Amniotic stem cell (primary cell): ENCODE measurements at places on chromosomes 7 and 10.

- peak; percentile 67 for DNase-seq
Measured at GRCh38 chr7:12757443-12757842, 70.0 kb downstream of the ARL4A start.

- DNase-seq, result no peak
Measured at GRCh38 chr7:68192941-68193340, 1196.3 kb downstream of the TYW1 start.

GRCh38 chr7:3187444-3188040, 113.5 kb upstream of the SDK1 start:
- no peak for DNase-seq

DNA sequence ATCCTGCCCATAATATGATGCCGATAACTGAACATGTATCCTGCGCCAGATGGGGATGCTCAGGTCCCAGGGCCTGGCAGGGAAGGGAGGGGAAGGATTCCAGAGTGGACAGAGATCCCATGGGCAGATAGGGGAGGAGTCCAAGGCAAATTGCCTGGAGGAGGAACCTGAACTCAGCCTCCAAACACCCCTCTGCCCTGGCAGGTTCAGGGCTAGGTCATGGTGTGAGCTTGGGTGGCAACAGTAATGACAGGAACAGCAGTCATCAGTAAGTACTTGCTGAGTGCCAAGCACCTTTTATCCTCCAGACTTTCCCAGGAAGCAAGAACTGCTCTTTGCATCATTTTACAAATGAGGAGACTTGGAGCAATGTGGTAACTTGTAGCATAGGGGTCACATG, 3.8 kb upstream of the PALD1 start:
- no peak for DNase-seq

DNA sequence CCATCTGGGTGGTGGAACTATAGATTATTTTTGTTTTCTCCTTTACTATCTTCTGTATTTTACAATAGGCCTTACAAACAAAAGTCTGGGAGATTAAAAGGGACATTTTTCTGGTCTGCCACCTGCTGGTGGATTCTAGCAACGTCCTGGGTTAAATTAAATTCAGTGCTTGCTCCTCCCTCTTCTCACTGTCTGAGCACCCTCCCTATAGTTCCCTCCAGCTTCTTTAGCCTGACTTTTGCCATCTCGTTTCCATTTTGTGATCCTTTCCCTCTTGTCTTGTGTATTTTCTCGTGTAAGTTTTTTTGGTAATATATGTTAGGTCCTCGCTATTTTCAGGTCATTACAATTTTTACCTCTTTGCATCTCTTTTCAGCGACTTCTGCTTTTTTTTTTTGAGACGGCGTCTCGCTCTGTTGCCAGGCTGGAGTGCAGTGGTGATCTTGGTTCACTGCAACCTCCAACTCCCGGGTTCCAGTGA, 16.1 kb downstream of the ANKRD16 start:
- DNase-seq, result peak; percentile 47

DNA sequence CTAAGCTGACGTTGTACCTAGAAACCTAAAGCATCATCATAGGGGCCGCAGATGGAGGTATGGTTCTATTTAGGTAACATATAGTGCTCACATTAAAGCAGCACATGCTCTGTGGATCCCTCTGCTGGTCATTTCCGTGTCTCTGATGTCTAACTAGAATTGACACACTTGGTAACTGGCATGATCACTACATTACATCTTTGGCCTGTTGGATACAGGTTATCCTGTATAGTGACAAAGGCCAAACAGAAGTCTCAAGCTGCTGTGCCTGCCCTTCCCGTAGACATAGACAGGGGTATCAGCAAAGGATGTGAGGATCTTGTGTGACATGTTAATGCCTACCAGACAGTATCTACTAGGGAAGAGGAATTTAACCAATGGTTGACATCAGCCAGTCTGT, 51.2 kb downstream of the KIF5B start:
- peak; percentile 24 for DNase-seq

DNA sequence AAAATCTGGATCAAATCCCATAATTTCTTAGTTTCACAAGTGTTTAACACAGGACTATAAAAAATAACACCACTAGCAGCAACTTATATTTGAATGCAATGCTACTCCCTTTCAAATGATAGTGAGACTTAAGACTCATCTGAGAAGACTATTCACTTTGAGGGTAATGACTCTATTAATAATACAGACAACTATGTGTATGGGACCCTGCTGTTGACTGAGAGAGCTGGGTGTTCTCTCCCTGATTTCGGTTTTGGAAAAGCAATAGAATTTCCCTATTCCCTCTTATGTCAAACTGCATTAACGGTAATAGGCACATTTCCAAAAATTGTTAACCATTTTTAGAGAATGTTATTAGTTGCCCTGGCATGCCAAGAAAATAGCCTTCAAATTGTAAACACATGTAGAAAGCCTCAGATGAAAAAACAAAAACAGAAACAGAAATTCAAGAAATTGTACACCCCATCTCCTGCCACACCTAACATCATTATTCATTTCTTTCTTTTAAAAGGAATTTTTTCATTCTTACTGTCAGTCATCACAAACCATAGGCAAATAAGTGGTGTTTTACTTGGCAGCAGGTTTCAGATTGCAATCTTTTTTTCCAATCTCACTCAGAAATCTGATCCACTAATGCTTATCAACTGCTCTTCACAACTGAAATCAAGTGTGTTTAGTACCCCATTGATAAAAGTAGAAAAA, 153.7 kb downstream of the TFPI2 start:
- no peak for DNase-seq

- no peak for DNase-seq
Measured at GRCh38 chr7:1844336-1844950, 174.4 kb downstream of the ELFN1 start.

GRCh38 chr7:2807845-2808772, 36.0 kb downstream of the GNA12 start:
- DNase-seq, result no peak

DNA sequence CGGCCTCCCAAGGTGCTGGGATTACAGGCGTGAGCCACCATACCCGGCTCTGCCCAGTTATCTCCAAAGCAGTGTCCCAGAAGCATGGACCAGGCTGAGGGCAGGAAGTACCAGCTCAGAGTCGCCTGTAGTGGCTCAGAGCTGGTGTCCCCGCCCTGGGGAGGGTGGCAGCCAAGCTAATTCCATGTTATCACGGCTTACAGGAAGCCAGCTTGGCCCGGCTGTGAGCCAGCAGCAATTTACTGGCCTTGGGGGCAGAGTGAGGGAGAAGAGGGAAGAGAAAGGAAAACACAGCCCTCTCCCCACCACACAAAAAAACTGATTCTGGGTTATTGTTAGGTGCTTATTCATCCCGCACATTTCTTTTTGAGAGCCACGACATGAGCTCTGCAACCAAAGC, 88.1 kb downstream of the HIP1 start:
- no peak for DNase-seq

- no peak for DNase-seq
Measured at GRCh38 chr10:28087661-28088351, 88.9 kb upstream of the ODAD2 start.

- DNase-seq, result peak; percentile 3
Measured at GRCh38 chr7:24290004-24290641, 6.1 kb downstream of the NPY start.

DNA sequence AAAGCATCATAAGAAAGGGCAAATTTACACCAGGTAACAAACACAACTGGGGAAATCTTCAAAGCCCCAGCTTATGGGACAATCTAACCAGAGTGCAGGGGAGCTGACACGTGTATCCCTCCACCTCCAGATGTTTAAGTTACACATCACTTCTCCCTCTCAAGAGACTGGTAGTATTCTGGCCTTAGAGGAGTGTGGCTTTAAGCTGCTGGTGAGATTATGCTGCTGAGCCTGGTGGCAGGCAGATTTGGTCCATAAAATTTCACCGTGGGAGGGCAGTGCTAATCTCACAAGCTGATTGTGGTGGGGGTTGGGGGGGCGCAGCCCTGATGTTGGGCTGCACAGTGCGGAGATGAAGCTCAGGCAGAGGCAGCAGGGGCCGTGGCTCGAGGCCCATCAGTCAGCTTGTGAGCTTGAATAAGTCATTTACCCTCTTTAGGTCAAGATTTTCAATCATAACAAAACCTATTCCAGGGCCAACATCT, 431.0 kb upstream of the GALNT17 start:
- no peak for DNase-seq

DNA sequence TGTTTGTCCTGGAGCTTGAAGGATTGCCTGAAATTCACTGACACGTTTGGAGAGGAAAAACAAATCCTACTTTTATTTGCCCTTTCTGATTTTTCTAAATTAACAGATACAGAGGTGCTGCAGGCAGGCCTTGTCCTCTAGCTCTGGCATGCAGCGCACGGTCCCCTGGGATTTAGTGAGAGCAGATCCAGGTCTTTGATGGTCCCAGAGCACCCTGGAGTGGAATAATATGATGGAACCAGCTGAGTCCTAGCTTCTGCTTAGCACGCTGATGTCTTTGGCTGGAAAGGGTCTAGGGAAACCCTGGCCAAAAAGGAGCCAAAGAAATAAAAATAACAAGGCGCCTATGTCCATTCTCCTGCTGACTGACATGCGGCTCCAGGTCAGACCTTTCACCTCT, 40.5 kb downstream of the C10orf120 start:
- DNase-seq, result no peak

DNA sequence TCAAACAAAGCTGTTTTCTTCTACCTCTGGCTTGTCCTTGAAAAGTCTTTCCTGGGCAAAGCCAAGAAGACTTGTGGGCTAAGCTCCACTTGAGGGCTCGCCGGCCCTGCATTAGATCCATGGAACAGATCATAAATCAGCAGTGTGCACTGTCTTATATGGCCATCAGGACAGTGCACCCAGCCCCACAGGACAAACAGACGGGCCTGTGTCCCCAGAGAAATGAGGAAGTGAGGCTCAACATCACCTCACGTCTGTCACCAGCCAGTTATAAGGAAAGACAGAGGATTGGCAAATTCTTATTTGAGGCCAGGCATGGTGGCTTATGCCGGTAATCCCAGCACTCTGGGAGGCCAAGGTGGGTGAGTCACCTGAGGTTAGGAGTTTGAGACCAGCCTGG, 12.3 kb upstream of the IFT22 start:
- DNase-seq, result no peak

DNA sequence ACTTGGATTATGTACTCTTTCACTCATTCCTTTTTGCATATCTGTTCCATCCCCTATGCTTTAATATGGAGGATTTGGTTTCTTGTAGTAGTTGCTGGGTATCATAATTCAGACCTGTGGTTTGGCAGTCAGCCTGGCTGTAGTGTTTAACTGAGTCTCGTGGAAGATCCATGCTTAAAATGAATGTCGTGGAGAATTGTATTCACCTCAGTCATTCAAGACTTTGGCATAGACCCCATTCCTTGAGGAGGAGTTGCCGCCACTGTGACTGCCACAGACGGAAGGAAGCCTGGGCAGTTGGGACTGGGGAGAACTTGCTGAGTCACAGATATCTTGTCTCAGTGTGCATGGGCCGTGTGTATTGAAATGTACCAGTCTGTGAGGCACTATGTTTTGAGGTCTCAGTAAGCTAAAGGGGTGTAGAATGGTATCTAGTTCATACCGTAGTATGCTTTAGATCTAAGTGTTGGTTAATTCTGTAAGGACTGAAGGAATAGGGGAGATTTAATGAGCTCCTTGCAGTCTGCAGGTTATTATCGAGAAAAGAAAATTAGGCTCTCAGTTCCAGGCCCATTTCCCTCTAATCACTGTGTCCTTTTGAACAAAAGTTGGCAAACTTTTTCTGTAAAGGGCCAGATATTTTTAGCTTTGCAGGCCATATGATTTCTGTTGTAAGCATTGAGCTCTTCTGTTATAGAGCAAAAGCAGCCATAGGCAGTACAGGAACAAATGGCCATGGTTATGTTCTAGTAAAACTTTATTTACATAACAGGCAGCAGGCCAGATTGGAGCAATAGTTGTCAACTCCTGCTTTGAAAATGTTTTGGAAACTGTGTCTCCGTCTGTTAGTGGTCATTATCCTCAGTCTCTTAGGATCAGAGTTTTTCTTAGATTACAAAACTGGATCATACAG, 76.8 kb downstream of the TPST1 start:
- DNase-seq, result peak; percentile 88

- no peak for DNase-seq
Measured at GRCh38 chr7:101779267-101779666, 38.2 kb upstream of the CUX1 start.

DNA sequence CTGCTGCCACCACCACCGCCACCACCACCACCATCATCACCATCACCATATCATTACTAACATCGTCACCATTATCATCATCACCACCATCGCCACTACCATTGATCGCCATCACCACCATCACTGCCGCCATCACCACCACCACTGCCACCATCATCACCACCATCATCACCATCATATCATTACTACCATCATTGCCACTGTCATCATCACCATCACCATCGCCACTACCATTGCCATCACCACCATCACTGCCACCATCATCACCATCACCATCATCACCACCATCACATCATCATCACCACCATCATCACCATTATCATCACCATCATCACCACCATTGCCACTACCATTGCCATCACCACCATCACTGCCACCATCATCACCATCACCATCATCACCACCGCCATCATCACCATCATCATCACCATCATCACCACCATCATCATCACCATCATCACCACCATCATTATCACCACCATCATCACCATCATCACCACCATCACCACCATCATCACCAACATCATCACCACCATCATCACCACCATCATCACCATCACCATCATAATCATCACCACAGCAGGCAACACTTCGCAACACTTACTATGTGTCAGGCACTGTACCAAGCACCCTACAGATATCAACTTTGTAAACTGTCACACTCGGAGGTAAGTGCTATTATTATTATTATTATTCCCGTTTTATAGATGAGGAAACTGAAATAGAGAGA, 19.3 kb downstream of the NMT2 start:
- DNase-seq, result no peak

DNA sequence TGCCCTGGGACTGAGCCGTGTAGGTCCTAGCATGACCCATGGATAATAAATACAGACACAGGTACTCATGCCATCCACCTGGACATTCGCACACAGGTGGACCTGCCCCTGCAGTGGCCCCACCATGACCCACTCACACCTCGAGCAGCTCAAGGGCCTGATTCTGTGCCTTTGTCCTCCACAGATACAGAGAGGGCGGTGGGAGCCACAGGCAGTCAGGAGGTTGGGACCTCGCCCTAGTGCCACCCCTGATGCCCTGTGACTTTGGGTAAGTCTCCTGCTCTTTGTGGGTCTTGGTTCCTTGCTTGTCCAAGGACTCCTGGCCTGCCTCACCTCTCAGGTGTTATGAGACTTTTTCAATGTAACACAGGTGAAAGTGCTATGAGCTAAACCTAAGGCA, 42.9 kb downstream of the C10orf120 start:
- no peak for DNase-seq

DNA sequence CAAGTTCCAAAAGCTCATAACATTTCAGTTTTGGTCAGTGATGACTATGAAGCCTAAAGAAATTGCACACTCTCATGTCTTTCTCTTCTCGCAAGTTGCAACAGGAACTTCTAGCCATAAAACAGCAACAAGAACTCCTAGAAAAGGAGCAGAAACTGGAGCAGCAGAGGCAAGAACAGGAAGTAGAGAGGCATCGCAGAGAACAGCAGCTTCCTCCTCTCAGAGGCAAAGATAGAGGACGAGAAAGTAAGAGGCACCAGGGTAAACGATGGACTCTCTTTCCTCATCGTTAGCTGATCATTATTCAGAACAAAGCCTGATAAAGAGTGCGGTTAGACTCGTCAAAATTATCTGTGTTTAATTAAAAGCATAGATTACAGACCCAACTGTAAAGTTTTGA, 94.7 kb downstream of the HDAC9 start:
- DNase-seq, result no peak

GRCh38 chr7:90719155-90719554, 123.0 kb downstream of the CDK14 start:
- no peak for DNase-seq

- DNase-seq, result no peak
Measured at GRCh38 chr7:137130751-137131158, 212.8 kb downstream of the PTN start.
